ENCODE measurements at places on chromosomes 6 and 20.

DNA sequence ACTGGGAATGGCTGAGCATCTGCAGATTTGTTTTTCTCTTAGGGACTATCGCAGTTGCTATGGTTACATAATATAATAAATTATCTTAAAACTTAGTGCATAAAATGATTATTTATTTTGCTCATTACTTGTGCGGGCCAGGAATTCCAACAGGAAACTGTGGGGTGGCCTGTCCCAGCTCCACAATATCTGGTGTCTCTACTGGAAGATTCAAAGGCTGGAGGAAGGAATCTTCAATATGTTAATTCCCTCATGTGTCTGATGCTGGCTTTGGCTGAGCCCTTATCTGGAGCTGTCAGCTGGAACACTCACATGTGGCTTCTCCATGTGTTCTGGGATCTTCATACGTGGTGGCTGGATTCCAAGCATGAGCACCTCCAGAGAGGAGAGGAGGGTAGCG, 23.9 kb upstream of the B3GAT2 start:
- no peak overlapping the region for H3K4me3 ChIP-seq
- H3K27ac ChIP-seq, result no peak overlapping the region
- DNase-seq, result no peak
- H3K36me3 ChIP-seq, result no peaks in the 10 kb centered on the region
- peaks cover 4% of the 10 kb centered on the region for H3K27me3 ChIP-seq

- no peaks in the 10 kb centered on the region for H3K27me3 ChIP-seq
- DNase-seq, result no peak
- peaks cover 30% of the 10 kb centered on the region for H3K36me3 ChIP-seq
- no peak overlapping the region for H3K4me3 ChIP-seq
- H3K27ac ChIP-seq, result peak overlapping the region; percentile 20
Observed at GRCh38 chr6:33439956-33440648, 14.3 kb upstream of the ZBTB9 start.

DNA sequence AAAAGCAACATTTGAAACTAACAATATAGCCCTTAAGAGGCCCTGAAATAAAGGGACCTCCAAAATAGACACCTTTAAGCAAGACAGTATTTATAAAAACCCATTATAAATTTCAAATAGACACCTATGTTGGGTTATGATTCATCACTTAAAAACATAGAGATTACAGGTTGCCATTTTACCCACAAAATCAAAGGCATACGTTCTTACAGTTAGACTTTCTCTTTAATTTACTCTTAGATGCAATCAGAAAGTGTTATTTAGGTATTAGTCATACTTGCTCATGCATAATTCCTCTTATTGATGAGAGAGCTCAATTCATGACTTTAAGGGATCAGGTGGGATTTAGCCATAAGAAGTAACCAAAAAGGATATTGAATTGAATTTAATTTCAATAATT, 51.5 kb upstream of the TMEM200A start:
- H3K27ac ChIP-seq, result no peak overlapping the region
- H3K4me3 ChIP-seq, result no peak overlapping the region
- no peaks in the 10 kb centered on the region for H3K27me3 ChIP-seq
- H3K36me3 ChIP-seq, result no peaks in the 10 kb centered on the region

- peak overlapping the region; percentile 93 for H3K27ac ChIP-seq
- H3K27me3 ChIP-seq, result no peaks in the 10 kb centered on the region
- H3K4me3 ChIP-seq, result peak overlapping the region; percentile 100
Observed at GRCh38 chr20:50116368-50116999, 3.5 kb upstream of the UBE2V1 start.

- H3K27ac ChIP-seq, result peak overlapping the region; percentile 5
- peaks cover 29% of the 10 kb centered on the region for H3K4me1 ChIP-seq
- peaks cover 77% of the 10 kb centered on the region for H3K27me3 ChIP-seq
- peak; percentile 27 for DNase-seq
Observed at GRCh38 chr6:99614430-99615186, 8.0 kb downstream of the PRDM13 start.

DNA sequence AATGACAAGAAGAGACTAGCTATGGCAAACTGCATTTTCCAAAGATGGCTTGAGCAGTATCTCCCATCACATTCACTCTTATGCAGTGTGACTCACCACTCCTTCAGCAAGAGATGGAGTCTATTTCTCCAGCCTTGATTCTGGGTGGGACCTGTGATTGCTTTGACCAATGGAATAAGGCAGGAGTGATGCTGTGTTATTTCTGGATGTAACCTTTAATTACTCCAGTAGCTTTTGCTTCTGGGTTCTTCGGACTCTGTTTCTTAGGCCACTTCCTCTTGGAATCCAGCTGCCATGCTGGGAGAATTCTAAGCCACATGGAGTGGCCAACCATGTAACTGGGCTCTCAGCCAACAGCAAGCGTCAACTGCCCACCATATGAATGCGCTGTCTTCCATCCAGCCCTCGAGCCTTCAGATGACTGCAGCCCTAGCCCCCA, 50.7 kb downstream of the TGM2 start:
- no peaks in the 10 kb centered on the region for H3K36me3 ChIP-seq
- no peak overlapping the region for H3K4me3 ChIP-seq
- no peaks in the 10 kb centered on the region for H3K4me1 ChIP-seq
- H3K27ac ChIP-seq, result no peak overlapping the region
- H3K27me3 ChIP-seq, result no peaks in the 10 kb centered on the region

GRCh38 chr6:156390621-156391020, 386.6 kb upstream of the ARID1B start:
- no peak overlapping the region for H3K27ac ChIP-seq
- peaks cover 26% of the 10 kb centered on the region for H3K27me3 ChIP-seq

DNA sequence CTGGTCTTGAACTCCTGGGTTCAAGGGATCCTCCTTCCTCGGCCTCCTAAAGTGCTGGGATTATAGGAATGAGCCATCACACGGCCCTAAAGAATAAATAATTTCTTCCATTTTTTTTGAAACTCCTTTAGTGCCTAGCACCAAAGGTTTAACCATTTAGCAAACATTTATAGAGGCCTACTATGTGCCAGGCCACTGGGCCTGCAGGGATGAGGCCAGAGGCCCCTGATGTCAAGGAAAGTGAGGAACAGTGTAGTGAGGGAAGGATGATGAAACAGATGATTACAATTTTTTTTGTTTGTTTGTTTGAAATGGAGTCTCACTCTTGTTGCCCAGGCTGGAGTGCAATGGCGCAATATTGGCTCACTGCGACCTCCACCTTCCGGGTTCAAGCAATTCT, 33.8 kb downstream of the ZNF341 start:
- H3K4me1 ChIP-seq, result no peaks in the 10 kb centered on the region
- H3K27ac ChIP-seq, result no peak overlapping the region

DNA sequence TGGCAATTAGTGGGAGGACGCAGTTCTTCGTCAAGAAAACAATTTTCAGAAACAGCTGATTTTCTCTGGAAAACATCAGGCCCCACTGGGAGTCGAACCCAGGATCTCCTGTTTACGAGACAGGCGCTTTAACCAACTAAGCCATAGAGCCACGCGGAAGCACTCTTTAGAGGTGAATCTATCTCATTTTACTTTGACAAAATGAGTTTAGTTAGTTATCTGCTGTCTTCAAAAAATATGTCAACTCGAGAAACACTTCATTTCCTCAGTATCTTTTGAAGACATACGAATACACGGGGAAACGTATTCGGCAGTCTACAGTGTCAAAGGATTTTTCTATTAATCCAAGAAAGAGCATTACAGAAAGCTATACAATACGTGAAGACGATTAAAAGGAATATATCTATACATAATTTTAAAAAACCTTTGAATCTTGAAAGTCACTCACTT, 26.7 kb downstream of the GPX6 start:
- no peaks in the 10 kb centered on the region for H3K36me3 ChIP-seq
- H3K4me1 ChIP-seq, result peaks cover 26% of the 10 kb centered on the region
- H3K27ac ChIP-seq, result peak overlapping the region; percentile 88
- H3K4me3 ChIP-seq, result peak overlapping the region; percentile 76

DNA sequence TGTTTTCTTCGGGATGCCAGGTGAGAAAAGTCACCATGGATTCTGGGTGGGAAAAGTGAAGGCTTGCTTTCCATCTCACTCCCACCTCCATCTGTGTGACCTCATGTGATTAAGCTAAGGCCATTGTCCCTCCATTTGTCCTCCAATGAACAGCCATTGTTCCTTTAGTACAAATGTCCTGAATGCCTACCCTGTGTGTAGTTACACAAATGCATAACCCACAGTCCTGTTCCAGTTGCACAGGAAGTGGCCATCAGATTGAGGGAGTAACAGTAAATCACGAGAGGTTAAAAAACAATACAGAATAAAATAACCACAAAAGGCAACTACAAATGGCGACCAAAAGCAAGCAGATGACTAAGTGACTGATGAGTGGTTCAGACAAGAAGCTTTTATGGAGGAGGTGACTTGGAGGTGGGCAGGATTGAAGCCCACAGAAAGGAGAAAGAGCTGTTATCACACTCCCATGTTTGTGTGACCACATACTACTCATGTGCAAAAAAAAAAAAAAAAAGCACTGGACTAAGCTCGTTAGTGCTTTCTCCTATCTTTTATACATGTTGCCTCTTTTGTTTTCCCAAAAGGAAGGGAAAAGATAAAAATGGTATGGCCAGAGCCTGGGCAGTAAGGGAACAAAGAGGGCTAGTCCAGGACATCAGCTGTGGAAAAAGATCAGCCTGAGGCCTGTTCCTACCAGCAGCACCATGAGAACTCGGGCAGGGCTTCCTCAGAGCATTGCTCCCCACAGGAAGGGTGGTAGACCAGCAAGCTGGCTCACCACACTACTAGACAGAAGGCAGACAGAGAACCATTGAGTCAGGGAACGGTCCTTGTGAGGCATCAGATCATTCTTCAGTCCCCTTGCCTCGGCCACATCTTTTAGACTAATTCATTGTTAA, 111.0 kb downstream of the TFAP2A start:
- DNase-seq, result no peak

- H3K36me3 ChIP-seq, result no peaks in the 10 kb centered on the region
- no peak for DNase-seq
- H3K4me1 ChIP-seq, result no peaks in the 10 kb centered on the region
- H3K4me3 ChIP-seq, result no peak overlapping the region
- no peaks in the 10 kb centered on the region for H3K27me3 ChIP-seq
Observed at GRCh38 chr20:23962272-23962671, 26.3 kb downstream of the GGTLC1 start.

- H3K27ac ChIP-seq, result no peak overlapping the region
- no peaks in the 10 kb centered on the region for H3K4me1 ChIP-seq
- no peak overlapping the region for H3K4me3 ChIP-seq
- DNase-seq, result no peak
Observed at GRCh38 chr6:27940766-27941165, 16.3 kb upstream of the OR2B6 start.

- H3K36me3 ChIP-seq, result no peaks in the 10 kb centered on the region
- no peak for DNase-seq
- peaks cover 22% of the 10 kb centered on the region for H3K27me3 ChIP-seq
- H3K27ac ChIP-seq, result no peak overlapping the region
- no peak overlapping the region for H3K4me3 ChIP-seq
- H3K4me1 ChIP-seq, result peaks cover 11% of the 10 kb centered on the region
Observed at GRCh38 chr6:106026748-106027715, 59.1 kb upstream of the PRDM1 start.

DNA sequence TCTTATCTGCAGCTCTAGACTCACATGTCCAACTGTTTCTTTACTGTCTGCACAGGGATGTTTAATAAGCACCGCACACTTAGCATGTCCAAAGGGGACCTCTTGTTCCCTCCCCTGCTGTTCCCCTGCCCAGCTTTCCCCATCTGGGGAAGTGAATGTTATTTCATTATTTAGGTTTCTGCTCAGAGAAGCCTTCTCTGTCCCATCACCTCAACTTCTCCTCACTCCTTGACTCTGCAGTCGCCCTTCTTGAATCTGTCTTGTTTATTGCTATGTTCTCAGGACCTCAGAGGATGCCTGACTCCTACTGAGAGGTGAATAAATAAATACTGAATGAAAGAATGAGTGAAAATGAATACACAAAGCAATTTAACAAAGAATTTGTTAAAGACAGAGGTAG, 121.0 kb downstream of the SASH1 start:
- no peak overlapping the region for H3K27ac ChIP-seq
- H3K27me3 ChIP-seq, result peaks cover 15% of the 10 kb centered on the region
- DNase-seq, result no peak
- H3K36me3 ChIP-seq, result no peaks in the 10 kb centered on the region
- H3K4me3 ChIP-seq, result no peak overlapping the region

DNA sequence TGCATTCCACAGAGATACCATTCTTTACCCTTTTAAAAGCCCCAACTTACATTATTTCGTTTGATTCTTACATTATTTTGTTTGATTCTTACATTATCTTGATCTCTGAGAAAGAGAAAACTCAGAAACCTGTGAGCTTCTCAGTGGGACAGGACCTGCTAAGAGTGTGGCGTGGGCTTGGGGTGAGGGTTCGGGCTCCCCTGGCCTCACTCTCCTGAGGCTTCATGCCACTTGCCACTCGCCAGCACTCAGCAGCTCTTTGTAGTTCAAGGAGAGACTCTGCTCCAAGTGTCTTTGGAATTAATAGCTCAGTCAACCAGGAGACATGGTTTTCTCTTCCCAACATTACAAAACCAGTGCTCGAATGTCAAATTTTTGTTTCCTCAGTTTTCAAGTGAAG, 132.4 kb upstream of the RGS17 start:
- no peaks in the 10 kb centered on the region for H3K4me1 ChIP-seq
- no peaks in the 10 kb centered on the region for H3K27me3 ChIP-seq
- H3K4me3 ChIP-seq, result no peak overlapping the region
- no peak overlapping the region for H3K27ac ChIP-seq
- DNase-seq, result no peak
- H3K36me3 ChIP-seq, result no peaks in the 10 kb centered on the region

- H3K4me3 ChIP-seq, result no peak overlapping the region
- H3K27me3 ChIP-seq, result no peaks in the 10 kb centered on the region
- no peak overlapping the region for H3K27ac ChIP-seq
- DNase-seq, result no peak
- H3K4me1 ChIP-seq, result peaks cover 10% of the 10 kb centered on the region
- peaks cover 55% of the 10 kb centered on the region for H3K36me3 ChIP-seq
Observed at GRCh38 chr6:4864519-4864918, 88.3 kb downstream of the CDYL start.

DNA sequence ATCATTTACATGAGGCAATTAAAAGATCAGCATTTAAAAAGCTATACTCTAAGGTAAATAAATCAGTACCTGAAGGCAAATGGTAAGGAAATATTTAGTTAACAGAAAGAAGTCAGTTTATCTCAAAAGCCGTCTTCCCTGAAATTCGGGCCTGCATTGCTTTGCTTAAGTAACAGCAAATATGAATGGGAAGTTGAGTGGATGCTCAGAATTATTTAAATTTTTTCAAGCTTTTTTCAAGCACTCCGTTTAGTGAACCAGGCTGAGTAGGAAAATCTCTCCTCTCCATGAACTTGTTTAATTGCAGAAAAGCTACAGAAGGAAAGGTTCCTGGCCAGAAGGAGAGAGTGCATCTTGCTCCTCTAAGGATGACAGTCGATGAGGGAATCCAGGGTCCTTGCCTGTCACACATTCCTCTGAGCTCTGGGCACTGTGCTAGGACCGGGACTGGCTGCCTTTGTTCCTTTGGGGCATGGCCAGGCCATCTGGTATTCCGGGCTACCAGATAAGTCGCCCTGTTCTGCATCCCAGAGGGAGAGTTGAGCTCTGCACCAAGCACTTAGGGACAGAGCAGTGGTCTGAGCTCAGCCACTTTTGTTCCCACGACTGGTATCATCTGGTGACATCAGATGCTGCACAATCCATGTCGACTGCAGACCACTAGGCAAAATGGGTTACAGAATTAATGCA, 77.6 kb downstream of the RIN2 start:
- no peak overlapping the region for H3K27ac ChIP-seq
- peaks cover 22% of the 10 kb centered on the region for H3K27me3 ChIP-seq
- H3K4me1 ChIP-seq, result peaks cover 14% of the 10 kb centered on the region
- H3K4me3 ChIP-seq, result no peak overlapping the region
- H3K36me3 ChIP-seq, result no peaks in the 10 kb centered on the region

All from activated naive CD8-positive, alpha-beta T cell treated with anti-CD3 and anti-CD28 coated beads, Interleukin-2, amount 50 U/mL, for 24 hours (primary cell).